ENCODE measurements at places on chromosomes 12 and 14. TPM values are rescaled to one million over a fixed set of nuclear protein-coding genes. Genes with fewer than 3 reads are reported as not detected.

DNA sequence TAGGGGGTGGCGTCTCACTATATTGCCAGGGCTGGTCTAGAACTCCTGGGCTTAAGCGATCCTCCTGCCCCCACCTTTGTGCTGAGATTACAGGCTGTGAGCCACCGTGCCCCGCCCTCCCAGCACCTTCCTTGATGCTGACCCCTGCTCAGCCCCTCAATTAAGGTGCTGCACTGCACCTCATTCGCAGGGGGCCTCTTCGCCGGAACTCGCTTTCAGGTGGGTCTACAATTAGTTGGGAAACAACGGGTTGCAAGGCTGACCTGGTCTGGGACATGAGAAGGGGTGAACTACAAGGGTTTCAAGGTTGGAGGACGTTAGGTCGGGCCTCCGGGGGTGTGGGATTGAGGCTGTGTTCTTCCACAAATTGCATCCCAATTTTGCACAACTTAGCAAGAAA lies 1.2 kb upstream of the NOP2 start:
- DNase-seq: no peak

DNA sequence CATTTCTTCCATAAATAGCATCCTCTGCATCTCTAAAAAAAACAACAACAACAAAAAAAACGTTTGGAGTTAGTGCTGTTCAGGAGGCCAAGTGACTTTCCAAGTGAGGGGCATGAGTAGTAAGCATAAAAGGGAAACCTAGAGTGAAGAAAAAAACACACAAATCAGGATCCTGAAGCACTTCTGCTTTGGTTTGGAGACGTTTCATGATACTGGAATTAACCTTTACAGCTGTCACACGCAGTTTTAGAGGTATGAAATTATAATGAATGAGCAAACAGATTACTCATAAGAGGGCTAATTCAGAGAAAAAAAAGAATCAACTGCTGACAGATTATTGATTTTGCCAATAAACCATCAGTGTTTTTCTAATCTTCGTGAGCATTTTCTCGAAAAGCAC lies 3.8 kb downstream of the SRSF9 start:
- DNase-seq: no peak

DNA sequence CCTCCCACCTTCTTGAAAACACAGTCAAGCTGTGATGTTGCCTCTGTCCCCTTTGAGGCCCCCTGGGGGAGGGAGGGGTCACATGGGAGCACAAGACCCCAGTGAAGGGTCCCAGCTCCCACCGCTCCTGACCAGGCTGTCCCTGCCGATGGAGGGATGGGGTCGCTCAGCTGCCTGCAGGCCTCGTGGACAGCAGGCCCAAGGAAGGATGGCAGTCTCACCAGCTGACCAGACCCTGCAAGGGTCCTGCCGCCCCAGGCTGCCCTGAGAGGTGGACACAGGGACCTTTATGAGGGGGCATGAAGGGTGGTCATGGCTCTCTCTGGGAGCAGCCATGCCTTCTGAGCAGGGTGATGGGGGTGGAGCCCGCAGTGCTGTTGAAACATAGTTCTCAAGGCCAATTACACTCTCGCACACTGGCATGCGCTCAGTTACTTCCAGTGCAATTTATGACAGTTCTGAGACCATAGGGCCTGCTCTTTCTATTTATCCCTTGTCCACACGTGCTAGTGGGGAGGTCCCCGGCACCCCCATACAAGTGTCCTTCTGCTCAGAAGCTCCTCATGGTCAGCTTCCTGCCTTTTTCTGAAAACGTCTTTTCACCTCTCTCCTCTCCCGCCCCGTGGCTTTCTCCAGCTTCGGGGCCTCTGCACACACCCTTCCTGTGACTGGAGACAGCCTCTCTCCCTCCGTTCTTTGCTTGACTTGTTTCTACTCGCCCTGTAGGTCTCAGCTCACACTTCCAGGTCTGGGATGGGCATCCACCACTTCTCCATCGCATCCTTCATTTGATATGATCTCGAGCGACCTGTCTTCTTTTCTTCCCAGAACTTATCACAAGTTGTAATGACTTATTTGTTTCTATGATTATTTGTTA lies 313.1 kb downstream of the ADGRD1 start:
- DNase-seq: no peak

DNA sequence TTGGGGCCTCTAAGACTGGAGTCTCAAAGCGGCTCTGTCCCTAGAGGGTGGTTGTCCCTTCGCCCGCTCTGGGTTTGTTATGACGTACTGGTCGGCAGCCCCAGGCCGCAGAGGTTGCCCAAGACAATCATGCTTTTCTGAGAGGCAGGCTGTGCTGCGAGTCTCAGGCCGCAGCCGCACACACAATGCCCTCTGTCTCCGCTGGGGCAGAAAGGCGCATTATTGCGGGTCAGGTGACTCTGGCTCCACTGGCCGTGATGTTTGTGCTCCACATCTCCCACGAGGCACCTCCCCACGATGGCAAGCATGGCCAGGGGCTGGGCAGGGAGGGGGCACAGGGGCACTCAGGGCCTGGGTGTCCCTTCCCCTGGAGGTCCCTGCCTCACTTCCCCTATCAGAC lies 21.0 kb upstream of the PLEKHG3 start:
- DNase-seq: no peak

DNA sequence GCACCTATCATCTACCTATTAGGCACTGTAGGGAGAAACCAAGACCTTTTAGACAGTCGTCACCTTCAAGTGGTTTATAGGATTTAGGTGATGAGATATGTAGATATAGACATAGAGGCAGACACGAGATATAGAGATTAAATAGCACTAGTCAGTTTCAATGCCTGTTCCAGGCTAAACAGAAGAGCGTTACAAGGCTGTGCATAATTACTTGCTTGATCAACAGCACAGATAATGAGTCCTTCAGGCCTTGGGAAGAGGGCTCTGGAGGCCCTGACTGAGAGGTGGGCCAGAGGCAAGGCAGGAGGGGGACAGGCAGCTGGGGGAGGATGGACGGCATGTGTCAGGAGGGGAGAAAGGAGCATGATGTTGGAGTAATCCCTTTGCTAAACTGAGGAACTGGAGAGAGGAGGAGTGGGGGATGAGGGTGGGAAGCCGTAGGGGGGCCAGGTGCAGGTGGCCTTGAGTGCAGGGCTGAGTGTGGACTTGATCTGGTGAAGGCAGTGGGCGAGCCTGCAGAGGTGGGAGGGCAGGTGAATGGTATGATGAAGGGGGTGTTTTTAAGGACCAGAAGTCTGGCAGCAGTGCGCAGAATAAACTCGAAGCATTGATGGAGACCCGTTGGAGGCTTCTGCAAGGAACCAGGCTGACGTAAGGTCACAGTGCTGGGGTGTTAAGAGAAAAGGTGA lies 43.9 kb upstream of the ATP23 start:
- no peak for DNase-seq

- no peak for DNase-seq
Observed at GRCh38 chr12:98582093-98582492, 11.4 kb upstream of the SLC25A3 start.

DNA sequence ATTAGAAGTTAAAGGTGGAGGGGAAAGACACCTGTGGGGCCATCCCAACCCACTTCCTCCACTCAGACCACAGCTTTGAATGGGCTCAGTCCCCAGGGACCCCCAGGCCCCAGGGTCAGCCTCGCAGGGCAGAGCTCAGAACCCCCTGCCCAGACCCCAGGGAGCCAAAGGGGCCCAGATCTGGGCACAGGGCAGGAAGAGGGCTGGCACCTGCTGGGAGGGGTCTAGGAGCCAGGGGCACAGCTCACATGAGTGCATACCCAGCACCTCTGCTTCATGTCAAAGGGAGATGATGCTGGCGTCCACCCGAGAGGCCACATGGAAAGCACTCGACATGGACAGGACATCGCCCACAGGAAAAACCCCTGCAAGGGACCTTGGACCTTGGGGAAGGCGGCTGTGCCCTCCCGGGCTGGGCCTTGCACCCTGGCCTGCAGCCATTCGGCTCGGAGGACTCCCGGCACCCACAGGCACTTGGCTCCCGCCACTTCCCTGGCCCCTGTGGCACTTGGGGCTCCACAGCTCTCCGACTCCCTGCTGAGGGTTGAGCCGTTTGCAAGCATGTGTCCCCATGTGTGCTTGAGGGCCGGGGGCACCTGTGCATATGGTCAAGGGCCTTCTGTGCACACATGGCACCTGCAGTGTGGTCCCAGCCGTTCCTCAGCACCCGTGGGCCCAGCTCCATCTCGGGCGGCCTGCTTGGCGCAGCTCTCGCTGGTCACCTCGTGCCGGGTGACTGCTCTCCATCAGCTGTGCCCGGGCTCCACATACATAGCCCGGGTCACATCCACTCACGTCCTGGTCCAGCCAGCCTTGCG lies 7.8 kb upstream of the AMN start:
- DNase-seq: peak; percentile 58

DNA sequence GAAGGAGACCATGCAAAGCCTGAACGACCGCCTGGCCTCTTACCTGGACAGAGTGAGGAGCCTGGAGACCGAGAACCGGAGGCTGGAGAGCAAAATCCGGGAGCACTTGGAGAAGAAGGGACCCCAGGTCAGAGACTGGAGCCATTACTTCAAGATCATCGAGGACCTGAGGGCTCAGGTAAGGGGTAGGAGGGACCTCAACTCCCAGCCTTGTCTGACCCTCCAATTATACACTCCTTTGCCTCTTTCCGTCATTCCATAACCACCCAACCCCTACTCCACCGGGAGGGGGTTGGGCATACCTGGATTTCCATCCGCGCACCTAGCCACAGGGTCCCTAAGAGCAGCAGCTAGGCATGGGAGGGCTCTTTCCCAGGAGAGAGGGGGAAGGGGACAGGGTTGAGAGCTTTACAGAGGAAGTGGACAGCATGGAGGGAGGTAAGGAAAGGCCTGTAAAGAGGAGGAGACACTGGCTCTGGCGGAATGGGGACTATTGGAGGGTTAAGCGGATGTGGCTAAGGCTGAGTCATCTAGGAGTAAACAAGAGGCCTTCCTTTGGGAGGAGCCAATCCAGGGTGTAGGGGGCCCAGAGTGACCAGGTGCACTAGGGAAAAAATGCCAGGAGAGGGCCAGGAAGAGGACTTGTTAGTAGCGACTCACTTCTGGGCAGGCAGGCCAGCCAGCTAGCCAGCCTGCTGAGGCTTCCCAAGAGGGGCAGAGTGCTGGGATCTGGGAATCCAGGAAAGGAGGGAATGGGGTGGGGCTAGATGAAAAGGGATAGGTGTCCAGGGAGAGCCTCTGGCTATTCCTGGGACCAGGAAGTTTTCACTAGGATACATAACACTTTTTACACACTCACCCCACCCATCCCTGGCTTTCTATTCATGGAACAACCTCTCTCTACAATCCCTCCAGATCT lies 754 bp downstream of the KRT18 start:
- DNase-seq: no peak

- DNase-seq: no peak
Observed at GRCh38 chr12:59823567-59823966, 227.7 kb downstream of the SLC16A7 start.

- no peak for DNase-seq
Observed at GRCh38 chr14:28707814-28708213, 58.8 kb upstream of the FOXG1 start.

The REP15 gene
- total RNA-seq: not detected

The LRRC10 gene
- not detected for total RNA-seq

The NPFF gene
- total RNA-seq: not detected

The CD4 gene
- not detected for total RNA-seq
